H9 (cell line): ENCODE measurements at places on chromosomes 3 and 15. TPM values are rescaled to one million over a fixed set of nuclear protein-coding genes. Genes with fewer than 3 reads are reported as not detected.

- no peaks in the 10 kb centered on the region for H3K27me3 ChIP-seq
- no peak for DNase-seq
- no peak overlapping the region for H3K4me3 ChIP-seq
Measured at GRCh38 chr15:69737916-69738315, 285.3 kb downstream of the RPLP1 start.

DNA sequence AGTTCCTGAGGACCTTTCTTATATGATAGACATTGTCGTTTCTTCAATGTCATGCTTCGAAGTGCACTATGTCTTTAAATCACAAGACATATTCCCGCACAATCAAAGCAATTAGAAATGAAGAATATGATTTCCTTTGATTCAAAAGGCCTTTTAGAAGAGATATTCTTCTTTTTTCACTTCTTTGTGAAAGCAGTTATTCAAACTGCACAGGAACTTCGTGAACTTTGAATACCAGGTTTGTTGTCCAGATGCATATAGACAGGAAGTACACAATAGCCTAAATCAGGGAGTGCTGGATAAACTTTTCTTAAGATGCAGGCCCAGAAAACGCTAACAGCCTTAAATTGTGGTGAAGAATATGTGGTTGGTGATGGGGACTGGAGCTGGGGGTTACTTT, 591.1 kb upstream of the NAALADL2 start:
- no peak for DNase-seq
- H3K4me1 ChIP-seq: no peaks in the 10 kb centered on the region
- no peak overlapping the region for H3K27ac ChIP-seq
- H3K27me3 ChIP-seq: no peaks in the 10 kb centered on the region
- no peaks in the 10 kb centered on the region for H3K36me3 ChIP-seq

DNA sequence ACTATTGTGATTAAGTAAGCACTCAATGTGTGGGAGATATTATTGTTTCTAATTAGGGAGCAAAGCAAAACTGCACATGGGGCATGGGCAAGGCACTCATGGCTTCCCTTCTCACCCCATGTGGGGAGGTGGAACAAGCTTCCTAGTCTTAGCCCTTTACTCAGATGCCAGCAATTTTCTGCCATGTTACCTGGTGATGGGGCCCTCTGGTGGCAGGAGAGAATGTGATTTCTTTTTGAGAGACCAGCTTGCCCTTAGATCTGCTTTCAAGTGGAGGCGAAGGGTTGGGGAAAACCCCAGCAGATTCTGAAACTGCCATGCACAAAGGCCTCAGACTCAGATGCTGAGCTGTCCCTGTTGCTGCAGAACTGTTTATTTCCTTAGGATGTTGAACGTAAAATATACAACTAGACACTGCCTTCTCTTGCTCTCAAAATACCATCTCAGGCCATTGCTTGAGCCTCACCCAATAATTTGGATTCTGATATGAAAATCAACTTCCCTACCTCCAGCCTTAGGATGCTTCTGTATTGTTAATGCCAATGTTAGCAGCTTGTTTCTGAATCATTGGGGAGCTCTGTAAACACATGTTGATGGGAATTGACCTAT, 130.2 kb upstream of the TPRG1 start:
- no peaks in the 10 kb centered on the region for H3K36me3 ChIP-seq
- H3K27me3 ChIP-seq: no peaks in the 10 kb centered on the region
- no peaks in the 10 kb centered on the region for H3K4me1 ChIP-seq
- no peak overlapping the region for H3K27ac ChIP-seq

DNA sequence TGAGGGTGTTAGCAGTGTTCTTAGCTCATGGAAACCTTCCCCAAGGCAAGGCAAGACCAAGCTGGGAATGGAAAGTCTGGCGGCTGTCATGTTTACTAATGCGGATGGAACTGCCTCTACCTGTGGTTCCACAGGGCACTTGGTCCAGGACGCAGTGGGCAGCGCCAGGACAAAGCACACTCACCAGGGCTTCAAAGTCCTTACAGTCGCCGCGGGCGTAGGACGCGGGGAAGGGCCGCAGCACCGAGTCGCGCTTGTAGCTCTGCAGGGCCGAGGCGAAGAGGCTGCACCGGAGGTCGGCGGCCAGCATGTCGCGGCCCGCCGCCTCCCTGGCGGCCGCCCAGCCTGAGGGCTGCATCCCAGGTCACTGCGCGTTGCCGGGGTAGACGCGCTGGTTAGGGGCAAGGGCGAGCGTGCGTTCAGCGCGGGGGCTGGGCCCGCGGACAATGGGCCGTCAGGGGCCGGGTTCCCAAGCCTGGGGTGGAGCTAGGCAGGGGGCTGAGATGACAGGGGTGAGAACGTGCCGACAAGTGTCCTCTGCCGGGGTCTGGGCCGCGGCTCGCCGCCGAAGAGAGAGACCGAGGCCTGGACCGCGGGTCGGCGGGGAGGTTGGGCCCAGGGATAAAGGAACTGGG, 497 bp downstream of the PARP16 start:
- peaks cover 2% of the 10 kb centered on the region; the same call in 1 of the 2 replicates for H3K4me1 ChIP-seq
- H3K4me3 ChIP-seq: peak overlapping the region; percentile 75
- no peak overlapping the region for H3K27ac ChIP-seq

DNA sequence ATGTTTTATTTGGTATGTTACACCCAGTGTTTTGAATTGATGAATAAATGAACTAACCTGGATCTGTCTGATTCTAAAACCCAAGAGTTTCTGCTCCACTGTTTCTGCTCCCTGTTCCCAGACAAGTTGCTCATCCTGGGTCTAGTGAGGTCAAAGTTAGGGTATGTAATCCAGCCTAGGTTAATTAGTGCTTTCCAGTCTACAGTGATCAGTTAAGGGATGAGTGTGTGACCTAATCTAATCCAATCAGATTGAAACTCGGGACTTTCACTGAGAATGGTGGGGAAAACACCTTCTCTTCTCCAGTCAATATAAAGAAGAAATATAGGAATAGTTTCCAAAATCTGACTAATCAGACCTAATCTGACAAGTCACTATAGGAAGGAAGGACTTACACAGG, 27.8 kb upstream of the RHCG start:
- H3K27me3 ChIP-seq: no peaks in the 10 kb centered on the region
- no peaks in the 10 kb centered on the region for H3K4me1 ChIP-seq
- H3K4me3 ChIP-seq: no peak overlapping the region
- H3K27ac ChIP-seq: no peak overlapping the region
- H3K36me3 ChIP-seq: no peaks in the 10 kb centered on the region
- no peak for DNase-seq

- peaks cover 6% of the 10 kb centered on the region; the same call in 1 of the 2 replicates for H3K4me1 ChIP-seq
- peaks cover 4% of the 10 kb centered on the region for H3K36me3 ChIP-seq
- H3K4me3 ChIP-seq: no peak overlapping the region
- H3K27me3 ChIP-seq: no peaks in the 10 kb centered on the region
Measured at GRCh38 chr15:92878593-92879053, 21.5 kb upstream of the CHD2 start.

GRCh38 chr15:61379005-61379404, 149.9 kb upstream of the RORA start:
- H3K4me1 ChIP-seq: no peaks in the 10 kb centered on the region
- H3K36me3 ChIP-seq: no peaks in the 10 kb centered on the region
- H3K27me3 ChIP-seq: no peaks in the 10 kb centered on the region
- no peak overlapping the region for H3K4me3 ChIP-seq

GRCh38 chr15:90914305-90915080, 11.4 kb downstream of the MAN2A2 start:
- peaks cover 14% of the 10 kb centered on the region; the same call in 1 of the 2 replicates for H3K36me3 ChIP-seq
- no peaks in the 10 kb centered on the region for H3K4me1 ChIP-seq
- no peaks in the 10 kb centered on the region for H3K27me3 ChIP-seq

DNA sequence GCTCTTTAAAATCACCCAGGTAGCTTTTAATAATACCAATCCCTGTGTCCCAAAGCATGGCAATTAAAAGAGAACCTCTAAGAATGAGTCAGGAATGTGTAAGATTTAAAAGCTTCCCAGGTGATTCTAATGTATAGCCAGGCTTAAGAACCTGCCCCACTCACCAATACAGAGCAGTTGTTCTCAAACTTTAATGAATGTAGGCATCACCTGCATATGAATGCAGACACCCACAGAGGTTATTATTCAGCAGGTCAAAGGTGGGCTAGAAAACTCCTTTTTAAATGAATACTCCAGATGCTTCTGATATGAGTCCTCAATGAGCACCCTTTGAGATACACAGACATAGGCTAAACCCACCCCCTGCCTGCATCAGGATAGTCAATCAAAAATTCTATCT, 298.1 kb upstream of the KCNMB2 start:
- no peak for DNase-seq
- peak overlapping the region; percentile 21; the same call in 2 of the 3 replicates for H3K4me3 ChIP-seq
- peaks cover 21% of the 10 kb centered on the region for H3K36me3 ChIP-seq
- no peaks in the 10 kb centered on the region for H3K27me3 ChIP-seq

- no peak for DNase-seq
- H3K36me3 ChIP-seq: peaks cover 4% of the 10 kb centered on the region; the same call in 1 of the 3 replicates
- H3K27ac ChIP-seq: no peak overlapping the region
- no peak overlapping the region for H3K4me3 ChIP-seq
- no peaks in the 10 kb centered on the region for H3K27me3 ChIP-seq
- H3K4me1 ChIP-seq: no peaks in the 10 kb centered on the region; the same call in 1 of the 2 replicates
Measured at GRCh38 chr3:117893638-117894037, 1141.0 kb downstream of the IGSF11 start.

DNA sequence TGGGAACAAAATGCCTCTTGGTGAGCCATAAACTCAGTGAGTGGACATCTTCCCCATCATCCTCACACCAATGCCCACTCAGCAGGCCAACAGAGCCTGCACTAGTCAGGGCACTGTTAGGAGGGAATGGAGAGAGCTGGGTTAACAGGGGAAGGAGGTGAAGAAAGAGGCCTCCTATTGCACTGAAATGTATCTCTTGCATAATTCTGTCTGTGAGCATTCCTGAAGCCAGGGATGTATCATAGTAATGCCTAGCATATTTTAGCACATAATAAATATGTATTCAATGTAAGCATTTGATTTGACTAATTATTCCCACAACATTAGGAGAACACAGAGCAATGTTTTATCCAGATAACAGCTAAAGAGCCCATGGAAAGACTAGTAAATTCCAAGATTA, 81.2 kb downstream of the ANO10 start:
- H3K27ac ChIP-seq: no peak overlapping the region
- H3K27me3 ChIP-seq: no peaks in the 10 kb centered on the region
- no peaks in the 10 kb centered on the region for H3K36me3 ChIP-seq

DNA sequence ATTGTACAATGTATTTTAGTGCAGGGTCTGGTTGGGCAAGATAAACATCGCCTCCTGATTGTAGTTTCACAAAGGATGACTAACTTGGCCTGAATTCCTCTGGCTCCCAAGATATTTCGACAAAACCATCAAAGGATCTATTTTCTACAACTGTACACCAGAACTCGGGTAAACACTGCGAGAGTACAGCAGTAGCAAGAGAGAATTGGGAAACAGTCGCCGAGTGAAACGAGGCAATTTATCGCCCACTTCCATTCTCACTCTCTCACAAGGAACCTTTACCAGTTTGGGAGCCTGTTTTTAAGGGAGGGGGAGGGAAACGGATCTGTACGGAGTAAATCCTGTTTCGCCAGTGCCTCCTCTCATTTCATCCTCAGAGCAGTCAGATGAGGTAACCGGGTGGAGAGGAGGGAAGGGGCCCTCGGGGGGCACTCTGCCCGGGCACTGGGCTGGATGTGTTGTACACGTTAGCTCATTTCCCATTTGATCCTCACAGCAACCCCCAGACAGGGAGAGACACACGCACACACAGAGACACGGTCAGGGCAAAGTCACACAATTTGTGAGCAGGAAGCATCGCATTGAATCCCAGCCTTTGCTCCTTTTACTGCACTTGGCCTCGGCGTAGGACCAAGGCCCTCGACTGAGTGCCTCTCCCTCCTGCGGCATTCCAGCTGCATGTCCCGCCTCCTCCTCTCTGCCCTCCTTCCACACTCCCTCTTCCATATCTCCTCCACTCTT, 120.1 kb downstream of the LIPC start:
- H3K27ac ChIP-seq: no peak overlapping the region
- no peaks in the 10 kb centered on the region for H3K36me3 ChIP-seq
- no peaks in the 10 kb centered on the region for H3K27me3 ChIP-seq
- DNase-seq: no peak
- H3K4me3 ChIP-seq: no peak overlapping the region

GRCh38 chr3:74559261-74559660, 55.2 kb downstream of the CNTN3 start:
- DNase-seq: no peak
- no peaks in the 10 kb centered on the region for H3K4me1 ChIP-seq
- H3K27ac ChIP-seq: no peak overlapping the region
- H3K4me3 ChIP-seq: no peak overlapping the region
- H3K27me3 ChIP-seq: no peaks in the 10 kb centered on the region

DNA sequence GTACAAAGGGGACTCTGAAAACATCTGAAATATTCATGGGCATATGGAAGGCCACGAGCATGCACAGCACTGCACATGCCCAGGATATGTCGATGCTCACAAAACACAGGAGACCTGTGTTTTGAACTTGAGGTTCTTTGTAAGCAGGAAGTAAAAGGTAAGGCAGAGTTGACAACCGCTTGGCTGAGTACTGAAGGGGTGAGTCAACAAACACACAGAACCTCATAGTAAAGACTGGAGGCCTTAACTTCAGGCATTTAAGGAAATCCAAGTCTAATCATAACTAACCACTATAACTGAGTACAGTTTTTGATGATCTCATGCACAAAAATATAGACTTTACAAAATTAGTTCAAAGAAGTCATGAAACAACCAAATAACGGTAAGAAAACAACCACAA, 80.6 kb downstream of the MYO9A start:
- no peaks in the 10 kb centered on the region for H3K27me3 ChIP-seq
- peaks cover 5% of the 10 kb centered on the region; the same call in 2 of the 3 replicates for H3K36me3 ChIP-seq
- H3K4me1 ChIP-seq: no peaks in the 10 kb centered on the region
- H3K4me3 ChIP-seq: no peak overlapping the region

DNA sequence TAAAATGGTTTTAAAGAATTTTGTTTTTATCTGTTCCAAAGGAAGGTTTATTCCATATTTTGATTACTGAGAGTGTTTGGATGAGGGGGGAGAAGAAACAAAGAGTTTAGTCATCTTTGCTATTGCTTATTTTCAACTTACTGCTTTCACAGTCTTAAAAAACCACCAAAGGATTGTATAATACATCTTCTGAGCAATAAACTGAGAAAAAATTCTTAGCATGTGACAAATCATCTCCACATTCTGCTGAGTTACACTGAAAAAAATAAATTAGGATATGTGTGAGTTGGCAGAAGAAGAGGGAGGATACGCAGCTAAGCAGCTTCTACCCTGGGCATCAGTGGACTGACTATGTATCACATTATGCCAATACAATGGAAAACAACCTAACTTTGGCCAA, 23.2 kb upstream of the ACTC1 start:
- no peak overlapping the region for H3K4me3 ChIP-seq
- no peaks in the 10 kb centered on the region for H3K27me3 ChIP-seq
- no peak overlapping the region for H3K27ac ChIP-seq
- no peaks in the 10 kb centered on the region for H3K4me1 ChIP-seq
- H3K36me3 ChIP-seq: no peaks in the 10 kb centered on the region

DNA sequence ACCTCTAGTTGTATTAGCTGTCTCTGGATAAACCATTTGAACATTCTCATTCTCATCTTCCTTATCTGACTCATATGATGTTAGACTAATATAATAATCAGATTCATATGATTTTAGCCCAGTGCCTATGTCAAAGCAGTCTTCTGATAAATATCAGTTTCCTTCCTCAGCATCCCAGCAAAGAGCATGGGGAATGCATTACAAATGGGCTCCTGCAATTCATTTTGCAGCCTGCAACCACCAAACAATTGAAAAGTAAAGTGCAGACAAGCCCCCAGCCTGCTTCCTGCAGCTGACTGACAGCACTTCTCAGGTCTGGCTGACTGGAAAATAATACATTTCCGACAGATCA, 78.2 kb upstream of the STAC start:
- no peak overlapping the region for H3K27ac ChIP-seq
- no peaks in the 10 kb centered on the region; the same call in 1 of the 2 replicates for H3K4me1 ChIP-seq
- no peaks in the 10 kb centered on the region for H3K36me3 ChIP-seq
- no peak overlapping the region for H3K4me3 ChIP-seq

Gene PCLAF
- total RNA-seq: 65.6 and 74.5 TPM in 2 replicates

Gene ZNF639
- total RNA-seq: 44.1 and 44.7 TPM in 2 replicates

Gene TMEM212
- not detected in 2 replicates for total RNA-seq

Gene KNG1
- total RNA-seq: not detected in 2 replicates

Gene PAK6
- total RNA-seq: 7.0 and 7.4 TPM in 2 replicates

Gene FAIM
- 10.0 and 11.0 TPM in 2 replicates for total RNA-seq

Gene IGSF10
- 0.13 and 0.20 TPM in 2 replicates for total RNA-seq

Gene FAM219B
- total RNA-seq: 60.3 and 69.0 TPM in 2 replicates

Gene ERICH6
- total RNA-seq: not detected in 2 replicates

Gene FGF7
- total RNA-seq: not detected in 2 replicates
